ENCODE measurements at places on chromosomes 3 and 15.
A peak's percentile ranks its signal among the peaks of the same experiment; 100 is the strongest.

DNA sequence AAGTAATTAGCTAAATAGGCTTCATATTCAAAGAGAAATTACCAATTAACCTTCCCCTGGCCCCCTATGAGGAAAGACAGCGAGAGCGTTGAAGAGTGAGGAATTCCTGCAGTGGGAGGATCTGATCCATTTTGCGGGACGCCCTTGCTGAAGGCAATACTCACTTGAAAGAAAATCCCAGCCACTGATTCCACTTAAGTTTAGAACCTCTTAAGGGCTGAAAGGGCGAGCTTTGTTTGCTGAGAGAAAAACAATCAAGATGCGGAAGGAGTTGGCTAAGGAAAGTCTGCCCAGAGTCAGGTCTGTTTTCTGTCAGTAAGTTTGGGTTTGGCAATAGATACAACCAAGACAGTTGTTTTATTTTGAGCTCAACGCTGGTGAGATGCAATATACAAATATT lies 102.8 kb upstream of the GBE1 start:
- DNase-seq: peak; percentile 72

DNA sequence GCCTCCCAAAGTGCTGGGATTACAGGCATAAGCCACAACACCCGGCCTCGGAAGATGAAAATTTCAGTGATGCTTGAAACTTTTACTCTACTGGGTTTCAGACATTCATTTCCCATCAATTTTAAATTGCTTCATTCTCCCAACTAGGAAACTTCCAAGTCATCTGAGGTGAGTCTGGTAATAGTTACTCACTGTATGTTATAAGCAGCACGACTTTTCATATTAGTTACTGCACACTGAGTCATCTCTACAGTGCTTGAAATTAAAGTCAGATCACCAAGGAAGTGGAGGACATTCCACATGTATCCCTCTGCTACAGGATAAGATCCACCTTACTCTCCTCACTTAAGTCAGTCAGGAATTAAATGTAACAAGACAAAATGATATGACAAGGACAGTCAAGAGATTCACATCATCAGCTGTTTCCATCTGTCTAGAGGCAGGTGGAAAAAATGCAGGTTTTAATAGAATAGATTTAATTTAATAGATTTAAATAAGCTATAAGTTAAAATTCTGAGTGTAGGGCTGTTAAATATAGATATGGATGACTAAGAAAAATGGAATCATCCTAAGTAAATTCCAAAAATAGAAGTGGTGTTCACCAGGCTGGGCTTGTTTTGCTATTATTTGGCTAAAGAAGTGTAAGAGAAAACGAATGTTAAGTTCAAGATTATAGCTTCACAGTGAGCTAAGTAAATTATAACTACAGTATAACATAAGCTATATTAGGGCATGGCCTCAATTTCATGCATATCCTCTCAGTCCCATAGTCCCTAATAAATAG lies 104.4 kb downstream of the TMCO5A start:
- DNase-seq: peak; percentile 69

DNA sequence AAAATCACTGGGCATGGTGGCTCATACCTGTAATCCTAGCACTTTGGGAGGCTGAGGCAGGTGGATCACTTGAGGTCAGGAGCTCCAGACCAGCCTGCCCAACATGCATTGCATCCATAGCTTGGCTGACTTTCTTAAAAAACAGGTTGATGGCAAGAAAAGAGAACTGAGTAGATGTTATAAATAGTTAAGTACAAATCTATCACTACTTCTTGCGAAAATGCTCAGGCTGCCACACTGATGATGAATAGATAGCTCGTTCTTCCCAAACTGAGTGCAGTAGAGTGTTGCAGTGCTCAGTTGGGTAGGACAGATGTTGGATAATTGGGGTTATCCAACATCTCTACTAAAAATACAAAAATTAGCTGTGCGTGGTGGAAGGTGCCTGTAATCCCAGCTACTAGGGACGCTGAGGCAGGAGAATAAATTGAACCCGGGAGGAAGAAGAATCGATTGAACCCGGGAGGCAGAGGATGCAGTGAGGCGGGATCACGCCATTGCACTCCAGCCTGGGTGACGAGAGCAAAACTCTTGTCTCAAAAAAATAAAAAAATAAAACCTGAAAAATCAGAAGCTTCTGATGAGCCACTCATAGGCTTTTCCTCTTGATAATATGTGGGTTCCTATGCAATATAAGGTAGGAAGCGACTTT lies 1.2 kb downstream of the BTLA start:
- no peak for DNase-seq

- no peak for DNase-seq
Observed at GRCh38 chr3:8352475-8352874, 149.1 kb upstream of the LMCD1 start.

- DNase-seq: peak; percentile 17
Observed at GRCh38 chr15:48144889-48145288, 24.1 kb downstream of the SLC24A5 start.

Measured in mesenchymal stem cell (in vitro differentiated cells and primary cell).